ENCODE measurements at places on chromosomes 5 and 9. TPM values are rescaled to one million over a fixed set of nuclear protein-coding genes. Genes with fewer than 3 reads are reported as not detected.

The BSPRY gene
- total RNA-seq, result 1.5 TPM

The SLC25A48 gene
- total RNA-seq, result 0.04 TPM

The ZCCHC10 gene
- total RNA-seq, result 22.3 TPM

The SLC24A2 gene
- 1.3 TPM for total RNA-seq

The PCDHGA5 gene
- total RNA-seq, result not detected

The ELOVL7 gene
- total RNA-seq, result 2.6 TPM

The IFNA21 gene
- total RNA-seq, result not detected

The NR4A3 gene
- total RNA-seq, result 0.18 TPM

The FGFR4 gene
- 105 TPM for total RNA-seq

The GZMA gene
- not detected for total RNA-seq

The SPINK5 gene
- total RNA-seq, result 0.83 TPM

The SHOC1 gene
- total RNA-seq, result not detected

The PTGES gene
- 1.2 TPM for total RNA-seq

The PCDHB12 gene
- total RNA-seq, result not detected

The MYMK gene
- total RNA-seq, result not detected

The PCBD2 gene
- total RNA-seq, result 8.5 TPM

The HNRNPAB gene
- 134 TPM for total RNA-seq

The RIGI gene
- 6.1 TPM for total RNA-seq

The UBLCP1 gene
- total RNA-seq, result 36.0 TPM

The HSPB3 gene
- not detected for total RNA-seq

The PCDHB3 gene
- 0.26 TPM for total RNA-seq

The TNFSF8 gene
- not detected for total RNA-seq

The FAM163B gene
- 1.2 TPM for total RNA-seq

The SPINK6 gene
- not detected for total RNA-seq

The GFRA3 gene
- 1.0 TPM for total RNA-seq

The GABRP gene
- 2.2 TPM for total RNA-seq

The EPB41L4B gene
- total RNA-seq, result 11.8 TPM

The PTGS1 gene
- 0.69 TPM for total RNA-seq
